ENCODE measurements at places on chromosomes 13 and 19.

DNA sequence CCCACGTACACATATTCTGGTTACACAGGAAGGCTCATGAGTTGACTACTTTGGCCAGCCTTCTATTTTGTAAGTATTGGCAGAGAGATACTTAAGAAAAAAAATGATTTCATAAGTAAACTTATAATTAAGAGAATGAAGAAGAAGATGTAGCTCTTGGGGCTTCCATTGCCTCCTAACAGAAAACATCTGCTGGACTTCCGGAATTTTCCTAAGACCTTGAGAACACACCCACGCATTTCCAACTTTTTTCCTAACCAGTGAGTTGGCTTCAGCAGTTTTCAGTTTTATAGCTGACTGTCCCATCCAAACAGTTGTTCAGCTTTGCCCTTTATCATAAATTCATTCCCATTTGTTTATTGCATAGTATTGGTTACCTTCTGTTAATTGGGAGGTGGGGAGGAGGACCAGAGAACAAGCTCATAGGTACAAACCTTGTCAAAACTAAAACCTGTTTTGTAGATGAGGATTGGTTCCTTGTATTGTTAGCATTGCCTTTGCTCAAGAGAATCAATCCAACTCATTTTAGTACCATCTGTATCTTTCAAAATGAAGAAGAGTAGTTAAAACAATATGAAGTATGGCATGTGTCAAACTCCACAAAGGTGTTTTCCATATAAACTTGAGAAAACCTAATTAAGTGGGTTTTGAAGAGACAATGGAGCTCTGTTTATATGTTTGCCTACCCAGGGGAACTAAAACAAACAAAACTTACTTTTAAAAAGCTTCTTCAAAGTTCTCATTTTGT is 93.9 kb downstream of the COL4A2 start:
- no peak for DNase-seq

DNA sequence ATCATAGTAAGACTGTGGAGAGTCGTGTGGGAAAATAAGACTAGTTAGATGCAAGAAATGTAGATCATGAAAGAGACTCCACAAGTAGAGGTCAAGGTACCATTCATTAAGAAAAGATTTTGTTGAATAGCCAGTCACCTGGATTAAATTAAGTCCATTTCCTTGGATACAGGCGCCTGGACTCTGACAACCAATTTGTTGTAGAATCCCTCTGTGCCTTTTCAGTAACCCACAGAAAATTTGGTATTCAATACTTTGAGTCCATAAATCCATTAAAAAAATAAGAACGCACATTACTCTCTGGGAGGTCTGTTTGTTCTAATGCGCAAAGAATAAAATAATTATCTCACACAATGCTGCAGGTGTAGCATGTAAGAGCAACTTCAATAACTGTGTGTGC is 469.4 kb downstream of the KLF12 start:
- DNase-seq = no peak

DNA sequence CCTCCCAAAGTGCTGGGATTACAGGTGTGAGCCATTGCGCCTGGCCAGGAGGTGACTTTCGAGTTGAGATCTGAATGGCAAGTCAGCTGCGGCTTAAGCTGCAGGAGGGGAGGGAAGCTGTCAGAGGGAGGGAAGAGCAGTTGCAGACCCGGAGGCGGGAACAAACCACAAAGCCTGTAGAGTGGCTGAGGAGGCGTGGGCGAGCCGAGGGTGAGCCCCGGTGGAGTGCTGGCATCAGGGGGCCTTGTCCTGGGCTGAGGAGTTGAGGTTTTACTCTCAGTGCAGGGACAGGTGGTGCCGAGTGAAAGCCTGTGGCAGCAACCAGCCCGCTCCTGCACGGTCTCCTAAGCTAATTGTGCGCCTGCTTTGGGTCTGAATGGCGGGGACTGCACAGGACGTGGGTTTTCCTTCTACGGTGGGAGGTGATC is 24.2 kb downstream of the PPP1R37 start:
- DNase-seq = no peak

DNA sequence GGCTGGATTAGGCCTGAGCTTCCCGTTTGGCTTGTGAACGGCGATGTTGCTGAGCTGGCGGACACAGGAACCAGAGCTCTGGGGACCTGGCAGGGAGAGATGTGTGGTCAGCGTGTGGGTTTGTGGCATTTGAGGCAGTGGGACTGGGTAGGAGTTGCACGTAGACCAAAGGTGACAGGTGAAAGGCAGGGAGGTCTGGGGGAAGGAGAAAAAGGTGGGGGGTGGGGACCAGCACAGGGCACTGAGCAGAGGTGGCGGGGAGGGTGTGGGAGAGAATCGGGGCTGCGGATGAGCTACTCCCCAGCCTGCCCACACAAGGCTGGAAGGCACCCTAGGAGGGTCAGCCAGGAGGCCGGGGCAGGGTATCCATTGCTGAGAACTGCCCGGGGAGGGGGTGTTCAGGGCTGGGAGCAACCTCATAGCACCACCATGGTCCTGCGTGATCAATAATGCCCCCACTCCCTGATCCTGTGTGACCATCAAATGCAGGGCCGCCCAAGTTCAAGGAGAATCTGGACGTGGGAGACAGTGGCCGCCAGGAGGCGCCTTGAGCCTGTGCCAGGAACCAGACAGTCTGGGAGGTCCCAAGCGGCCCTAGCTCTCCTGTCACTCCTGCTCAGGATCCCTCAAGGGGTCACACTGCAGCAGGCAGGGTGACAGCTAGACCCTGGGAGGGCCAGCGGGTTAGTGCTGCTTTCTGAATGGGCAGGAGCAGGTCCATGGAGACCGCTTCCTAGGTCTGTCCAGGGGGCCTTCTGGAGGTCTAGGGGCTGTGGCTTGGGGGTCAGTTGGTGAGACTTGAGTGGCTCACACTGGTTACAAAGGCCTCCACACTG is 12.8 kb upstream of the SELENOW start:
- no peak for DNase-seq

- no peak for DNase-seq
Measured at GRCh38 chr19:3818466-3818865, 32.3 kb upstream of the MATK start.

- no peak for DNase-seq
Measured at GRCh38 chr19:16141043-16141442, 2.4 kb upstream of the HSH2D start.

DNA sequence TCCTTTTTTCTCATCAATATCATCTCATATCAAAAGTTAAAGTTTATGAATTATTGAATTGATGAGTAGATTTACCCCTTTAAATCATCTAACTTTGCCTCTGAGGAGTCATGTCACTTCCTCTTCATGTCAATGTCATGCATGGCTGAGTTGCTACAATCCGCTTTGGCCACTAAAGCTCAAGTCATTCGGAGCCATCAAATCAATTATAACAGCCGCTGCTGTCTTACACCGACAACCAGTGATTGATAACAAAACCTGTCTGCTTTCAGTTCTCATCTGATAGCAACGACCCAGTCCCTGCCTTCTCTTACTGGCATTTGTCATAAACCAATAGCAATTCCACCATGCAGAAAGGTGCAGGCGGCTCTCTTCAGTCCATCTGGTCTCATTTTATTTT is 429.3 kb downstream of the DIAPH3 start:
- DNase-seq = no peak

DNA sequence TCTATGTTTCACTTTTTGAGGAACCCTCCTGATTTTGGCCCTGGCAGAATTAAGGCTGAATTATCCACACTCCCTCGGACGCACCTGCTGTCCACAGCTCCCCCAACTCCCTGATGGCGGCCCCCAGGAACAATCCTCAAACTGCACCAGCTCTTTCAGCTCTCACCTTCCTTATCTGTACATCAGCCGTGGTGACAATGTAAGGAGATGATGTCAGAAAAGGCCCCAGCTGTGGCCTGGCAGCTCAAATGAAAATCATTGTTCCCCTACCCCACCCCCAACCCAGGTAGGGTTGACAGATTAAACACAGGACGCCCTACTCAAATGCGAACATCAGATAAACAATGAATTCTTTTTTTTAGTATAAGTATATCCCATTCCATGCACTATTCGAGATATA is 35.0 kb upstream of the KLF2 start:
- no peak for DNase-seq

DNA sequence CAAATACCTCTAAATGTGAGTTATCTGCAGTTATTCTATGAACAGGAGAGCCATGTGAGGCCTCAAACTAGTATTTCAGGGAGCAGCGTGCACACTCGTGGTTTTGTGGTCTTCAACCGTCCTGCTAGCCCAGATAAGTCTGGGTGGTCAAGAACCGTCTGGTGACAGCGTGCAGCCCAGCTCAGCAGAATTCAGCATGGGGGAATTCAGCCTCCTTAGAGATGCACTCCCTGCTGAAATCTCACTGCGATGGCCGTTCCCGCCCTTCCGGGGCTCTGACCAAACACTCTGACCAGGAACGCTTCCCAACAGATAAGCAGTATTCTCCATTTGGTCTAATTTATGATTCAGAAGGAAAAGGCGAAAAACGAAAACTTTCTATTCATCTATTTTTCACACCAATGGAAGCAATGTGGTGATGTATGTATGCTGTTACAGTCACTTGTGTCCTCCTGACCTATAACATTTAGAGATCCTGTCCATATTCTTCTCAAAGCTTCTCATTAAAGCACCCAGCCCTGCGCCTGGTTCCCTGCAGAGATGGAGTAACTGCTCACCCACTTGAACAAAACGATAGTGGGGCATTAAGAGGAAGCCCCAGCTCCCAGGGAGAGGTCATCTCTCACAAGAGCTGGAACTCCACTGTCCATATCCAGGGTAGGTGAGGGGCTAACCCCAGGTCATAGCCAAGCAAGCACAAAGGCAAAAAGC is 2.9 kb downstream of the ANKRD27 start:
- no peak for DNase-seq

DNA sequence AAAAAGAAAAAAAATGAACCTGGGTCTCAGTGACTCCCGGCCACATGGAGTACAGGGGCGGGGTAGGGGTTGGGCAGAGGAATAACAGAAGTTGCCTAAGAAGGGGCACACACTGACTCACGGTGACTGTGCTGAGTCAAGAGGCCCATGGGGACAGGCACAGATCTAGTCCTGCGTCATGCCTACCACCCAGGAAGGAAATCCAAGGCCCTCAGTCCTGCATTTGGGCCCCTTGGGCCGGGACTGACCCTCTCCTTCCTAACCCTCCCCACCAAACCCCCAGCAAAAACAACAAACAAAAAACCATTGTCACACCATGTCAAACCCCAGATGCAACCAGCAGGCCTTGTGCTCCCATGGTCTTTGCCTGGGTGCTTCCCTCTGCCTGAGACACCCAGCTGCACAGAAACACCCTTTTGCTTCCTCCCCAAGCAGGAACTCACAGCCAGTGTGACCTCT is 9.6 kb upstream of the NOTCH3 start:
- no peak for DNase-seq

GRCh38 chr13:24038405-24038804 is 122.1 kb upstream of the SPATA13 start:
- no peak for DNase-seq

DNA sequence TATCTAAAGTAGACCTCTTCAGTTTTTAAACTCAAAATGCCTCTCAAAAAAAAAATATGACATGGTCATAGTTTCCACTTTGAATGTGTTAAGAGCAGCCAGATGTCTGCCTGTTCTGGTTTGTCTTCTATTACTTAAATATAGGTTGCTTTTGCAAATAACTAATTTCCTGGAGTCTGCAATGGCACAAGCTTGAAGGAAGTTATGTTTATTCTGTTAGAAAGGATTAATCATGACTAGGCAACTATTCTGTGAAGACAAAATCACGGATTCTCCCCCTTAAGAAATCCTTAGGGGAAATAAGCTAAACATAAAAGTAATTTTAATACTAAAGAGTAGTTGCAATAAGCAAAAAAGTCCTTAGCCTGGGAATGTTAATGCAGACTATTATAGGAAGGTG is 26.3 kb downstream of the SKA3 start:
- DNase-seq = no peak

- no peak for DNase-seq
Measured at GRCh38 chr13:83907196-83907989, 25.1 kb upstream of the SLITRK1 start.

All from cortex of kidney (tissue), 1 donor.